NCI-H1105 (cell line): ENCODE measurements at places on chromosomes 7 and 10.

GRCh38 chr10:122642726-122643605 is 56.7 kb downstream of the C10orf120 start:
- DNase-seq, result no peak

DNA sequence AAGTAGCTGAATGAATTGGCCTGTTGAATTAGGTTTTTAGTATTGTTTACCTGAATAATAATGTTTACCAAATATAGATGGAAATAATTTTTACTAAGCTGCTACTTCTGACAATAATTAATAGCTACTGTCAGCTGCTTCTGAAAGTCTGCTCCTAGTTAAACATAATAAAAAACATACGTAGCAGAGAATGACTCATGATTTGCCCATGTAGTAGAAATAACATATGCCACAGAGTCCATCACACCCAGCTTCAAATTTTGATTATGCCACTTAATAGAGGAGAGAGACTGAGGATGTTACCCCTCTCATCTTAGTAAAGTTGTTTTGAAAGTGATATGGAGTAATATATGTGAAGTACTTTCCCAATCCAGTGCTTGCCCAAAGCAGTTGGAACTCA is 57.6 kb upstream of the MDFIC start:
- DNase-seq, result no peak

GRCh38 chr10:4532976-4533375 is 293.0 kb upstream of the AKR1E2 start:
- DNase-seq, result no peak

- DNase-seq, result no peak
Measured at GRCh38 chr10:99779335-99779734, 3.1 kb upstream of the ABCC2 start.

DNA sequence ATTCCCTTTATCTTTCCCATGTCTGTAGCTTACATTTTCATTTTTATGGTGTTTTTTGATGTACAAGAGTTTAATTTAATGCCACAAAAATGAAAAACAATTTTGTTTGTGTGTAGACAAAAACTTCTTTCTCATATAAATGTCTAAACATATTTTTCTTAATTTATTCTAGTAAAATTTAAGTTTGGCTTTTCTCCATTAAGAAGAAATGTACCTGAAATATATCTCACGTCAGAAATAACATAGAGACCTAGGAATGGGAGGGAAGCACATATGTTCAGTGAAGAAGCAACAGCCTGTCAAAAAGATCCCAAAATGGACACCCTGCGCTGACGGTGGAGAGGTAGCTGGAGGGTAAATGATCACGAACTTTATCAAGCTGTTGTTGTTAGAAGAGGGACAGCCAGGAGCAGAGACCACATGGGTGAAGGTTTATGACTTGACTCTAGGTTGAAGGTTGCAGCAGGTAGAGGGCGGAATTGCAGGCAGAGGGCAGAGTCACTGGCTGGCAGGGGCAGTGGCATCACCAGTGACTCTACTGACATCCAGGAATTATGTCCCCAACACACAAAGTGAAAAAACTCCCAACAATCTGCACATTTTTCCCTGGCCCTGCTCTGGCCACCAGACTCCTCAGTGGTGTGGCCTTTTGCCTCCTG is 225.9 kb upstream of the PRSS58 start:
- no peak for DNase-seq

GRCh38 chr7:130344271-130344866 is at the start of gene CPA5:
Gene CPA5 (plus strand): TSS chr7:130344816. CDS start chr7:130346486, 1,670 bp downstream.
- DNase-seq, result no peak

GRCh38 chr10:110772454-110773025 is 99.2 kb upstream of the PDCD4 start:
- peak; percentile 18 for DNase-seq

DNA sequence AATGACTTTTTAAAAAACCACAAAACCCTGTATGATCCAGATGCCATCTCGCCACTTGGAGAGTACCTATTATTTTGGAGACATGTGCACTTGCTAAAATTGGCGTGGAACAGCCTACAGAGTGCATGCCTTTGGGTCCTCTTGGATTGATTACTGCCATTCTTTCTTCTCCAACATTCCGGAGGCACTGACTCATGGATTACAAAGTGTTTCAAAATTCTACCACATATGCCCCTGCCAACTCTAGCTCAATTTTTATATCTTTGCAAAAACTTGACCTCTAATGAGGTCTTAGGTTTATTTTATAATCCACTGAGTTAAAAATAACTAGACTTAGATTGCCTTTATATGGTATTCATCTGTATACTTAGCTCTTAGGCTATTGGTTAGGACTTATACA is 55.8 kb upstream of the KIF5B start:
- no peak for DNase-seq

DNA sequence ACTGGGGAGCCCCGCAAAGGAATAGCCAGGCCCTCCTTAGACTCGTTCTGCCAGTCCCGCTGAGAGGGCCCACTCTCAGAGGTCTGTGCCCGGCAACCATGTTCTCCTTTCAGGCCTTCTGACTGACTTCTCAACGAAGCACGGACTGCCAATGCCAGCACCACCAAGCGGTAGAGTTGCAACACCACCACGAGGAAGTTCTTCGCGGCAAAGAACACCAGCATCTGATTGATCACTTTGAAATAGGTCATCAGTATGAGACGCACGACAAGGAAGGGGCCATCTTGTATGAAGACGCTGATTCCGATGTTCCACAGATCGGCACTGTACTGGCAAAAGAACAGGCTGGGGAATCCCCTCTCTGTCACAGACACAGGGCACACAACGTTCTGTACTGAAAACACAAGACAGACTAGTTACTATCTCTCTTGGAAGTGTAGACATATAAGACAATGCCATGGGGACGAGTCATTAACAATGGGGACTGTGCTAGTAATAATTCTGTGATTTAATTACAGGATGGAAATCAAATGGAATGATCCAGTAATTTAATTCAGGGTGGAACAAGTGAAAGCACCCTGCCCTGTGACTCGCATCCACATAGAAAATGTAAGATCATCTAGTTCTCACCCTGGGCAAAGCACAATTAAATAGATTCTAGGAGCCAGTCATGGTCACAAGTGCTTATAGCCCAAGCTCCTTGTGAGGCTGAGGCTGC is 42.7 kb downstream of the TMEM26 start:
- no peak for DNase-seq

GRCh38 chr10:89283936-89284475 is 17.8 kb upstream of the IFIT2 start:
- DNase-seq, result no peak

- no peak for DNase-seq
Measured at GRCh38 chr7:8172372-8173354, 89.3 kb downstream of the ICA1 start.

GRCh38 chr10:111131168-111131799 is 54.5 kb downstream of the ADRA2A start:
- no peak for DNase-seq

- no peak for DNase-seq
Measured at GRCh38 chr7:94403546-94403945, 8.9 kb downstream of the COL1A2 start.

DNA sequence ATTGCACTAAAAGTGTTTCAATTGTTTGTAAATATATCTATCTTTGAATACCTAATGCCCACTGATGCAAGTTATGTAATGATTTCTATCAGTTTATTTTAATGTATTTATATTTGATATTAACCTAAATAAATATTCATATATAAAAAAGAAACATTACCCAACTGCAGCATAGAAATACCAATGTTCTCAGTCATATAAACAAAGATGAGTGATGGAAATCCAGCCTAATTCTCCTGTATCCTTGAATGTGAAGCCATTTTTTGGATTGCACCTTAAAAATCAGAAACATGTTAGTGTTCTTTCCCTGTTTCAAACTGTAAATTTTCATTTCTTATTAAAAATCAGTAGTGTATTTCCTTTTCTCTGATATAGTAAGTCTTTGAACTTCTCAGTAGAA is 305.8 kb upstream of the GNAI1 start:
- DNase-seq, result no peak

- no peak for DNase-seq
Measured at GRCh38 chr7:51328351-51328801, 11.8 kb upstream of the COBL start.

DNA sequence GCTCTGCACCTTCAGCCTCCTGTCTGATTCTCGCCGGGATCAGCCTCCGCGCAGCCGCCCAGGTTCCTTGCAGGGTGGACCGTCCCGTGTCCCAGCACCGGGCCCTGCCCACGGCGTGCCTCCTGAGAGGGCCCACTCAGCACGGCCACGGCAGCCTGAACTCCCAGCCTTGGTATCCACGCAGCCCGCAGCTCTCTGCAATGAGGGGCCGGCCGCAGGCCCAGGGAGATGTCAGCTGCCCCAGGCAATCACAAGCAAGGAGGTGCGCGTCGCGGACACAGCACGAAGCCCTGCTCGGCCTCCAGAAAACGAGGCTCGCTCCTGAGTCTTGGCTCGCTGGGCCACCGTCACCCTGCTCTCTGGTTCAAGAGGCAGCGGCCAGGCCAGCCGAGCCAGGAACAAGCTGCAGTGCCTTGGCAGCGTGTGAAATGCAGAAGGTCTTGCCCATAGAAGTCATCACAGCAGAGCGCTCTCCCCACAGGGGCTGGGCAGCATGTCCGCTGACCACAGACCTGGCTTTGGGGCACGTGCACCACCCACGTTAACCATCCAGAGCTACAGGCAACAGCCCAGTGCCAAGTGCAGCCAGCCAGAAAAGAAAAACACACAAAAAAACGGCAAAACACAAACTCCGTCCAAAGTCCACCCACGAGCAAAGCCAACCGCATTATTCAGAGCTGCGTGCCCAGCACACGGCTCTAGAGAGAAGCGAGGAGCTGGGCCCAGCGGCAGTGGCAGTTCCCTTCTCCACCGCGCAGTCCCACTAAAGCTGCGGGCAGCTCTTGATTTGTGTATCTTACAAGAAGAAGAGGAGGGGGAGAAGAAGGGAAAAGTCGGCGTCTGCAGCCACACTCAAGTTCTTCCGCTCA is 13.9 kb downstream of the GPER1 start:
- no peak for DNase-seq

DNA sequence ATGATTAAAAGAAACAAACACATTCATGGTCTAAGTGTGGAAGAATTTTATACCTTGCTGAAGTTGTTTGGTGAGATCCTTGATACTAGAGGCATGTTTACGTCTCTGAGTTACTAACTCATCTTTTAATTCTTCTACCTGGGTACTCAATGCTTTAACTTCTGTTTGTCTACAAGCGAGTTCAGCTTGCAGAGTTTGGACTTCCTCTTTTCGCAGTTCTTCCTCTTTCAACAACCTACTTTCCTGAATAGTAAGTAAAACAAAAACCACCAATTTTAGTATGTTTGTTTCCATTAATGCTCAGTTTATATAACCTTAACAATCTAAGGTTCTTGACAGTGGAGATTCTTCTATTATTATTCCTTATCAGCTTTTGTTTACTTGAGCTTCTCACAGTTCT is 42.9 kb downstream of the CCDC186 start:
- DNase-seq, result no peak

DNA sequence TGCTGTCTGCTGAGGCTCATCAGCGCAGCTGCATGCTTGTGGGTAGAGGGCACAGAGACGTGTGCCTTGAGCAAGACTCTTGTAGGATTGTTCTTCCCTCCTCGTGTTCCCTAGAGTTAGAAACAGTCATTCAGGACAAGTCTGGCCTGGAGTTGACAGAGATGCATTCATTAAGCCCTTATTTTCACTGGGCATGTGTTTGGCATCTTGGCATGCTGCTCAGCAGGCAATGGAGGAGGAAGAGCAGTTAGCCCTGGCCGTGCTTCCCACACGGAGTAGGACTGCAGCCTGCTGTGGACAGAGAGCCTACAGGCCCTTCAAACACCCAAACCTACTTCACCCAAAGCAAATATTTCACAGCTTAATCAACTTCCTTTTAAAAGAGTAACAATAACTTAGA is 73.0 kb upstream of the GJD4 start:
- no peak for DNase-seq

DNA sequence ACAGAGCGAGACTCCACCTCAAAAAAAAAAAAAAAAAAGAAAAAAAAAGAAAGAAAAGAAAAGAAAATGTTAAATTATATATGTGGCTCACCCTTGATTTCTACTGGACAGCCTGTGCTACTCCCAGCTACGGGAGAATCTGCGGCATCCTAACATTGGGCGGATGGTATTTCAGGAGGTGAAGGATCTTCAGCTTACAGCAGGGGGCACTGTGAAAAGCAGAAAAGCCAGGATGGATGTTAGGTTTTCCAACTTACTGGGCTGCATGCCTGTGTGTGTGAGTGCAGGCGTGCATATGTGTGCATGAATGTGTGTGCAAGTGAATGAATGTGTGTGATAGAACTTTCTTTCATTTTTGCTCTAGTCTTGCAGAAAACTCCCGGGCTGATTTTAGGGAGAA is 1066.5 kb downstream of the TYW1 start:
- no peak for DNase-seq

- no peak for DNase-seq
Measured at GRCh38 chr7:18402488-18403183, 92.9 kb upstream of the HDAC9 start.

DNA sequence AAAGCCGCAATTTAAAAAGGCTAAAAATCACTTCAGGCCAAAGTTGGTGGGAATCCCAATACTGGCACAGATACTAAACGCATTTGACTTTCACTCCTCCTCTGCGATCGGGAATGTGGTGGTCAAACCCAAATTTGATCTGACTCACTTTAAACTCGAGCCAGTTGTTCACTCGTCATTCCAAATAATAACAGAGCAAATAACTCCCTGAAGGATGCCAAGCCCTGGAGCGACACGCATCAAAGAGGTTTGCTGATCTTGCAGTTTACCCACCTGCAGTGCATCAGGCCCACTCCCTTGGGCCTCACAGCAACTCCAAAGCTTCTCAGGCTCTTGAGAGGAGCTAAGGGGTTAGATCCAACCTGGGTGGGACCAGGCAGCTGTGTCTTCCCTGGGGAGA is 12.2 kb downstream of the PTN start:
- peak; percentile 33 for DNase-seq

GRCh38 chr10:5830629-5831445 is 17.6 kb upstream of the GDI2 start:
- DNase-seq, result no peak

DNA sequence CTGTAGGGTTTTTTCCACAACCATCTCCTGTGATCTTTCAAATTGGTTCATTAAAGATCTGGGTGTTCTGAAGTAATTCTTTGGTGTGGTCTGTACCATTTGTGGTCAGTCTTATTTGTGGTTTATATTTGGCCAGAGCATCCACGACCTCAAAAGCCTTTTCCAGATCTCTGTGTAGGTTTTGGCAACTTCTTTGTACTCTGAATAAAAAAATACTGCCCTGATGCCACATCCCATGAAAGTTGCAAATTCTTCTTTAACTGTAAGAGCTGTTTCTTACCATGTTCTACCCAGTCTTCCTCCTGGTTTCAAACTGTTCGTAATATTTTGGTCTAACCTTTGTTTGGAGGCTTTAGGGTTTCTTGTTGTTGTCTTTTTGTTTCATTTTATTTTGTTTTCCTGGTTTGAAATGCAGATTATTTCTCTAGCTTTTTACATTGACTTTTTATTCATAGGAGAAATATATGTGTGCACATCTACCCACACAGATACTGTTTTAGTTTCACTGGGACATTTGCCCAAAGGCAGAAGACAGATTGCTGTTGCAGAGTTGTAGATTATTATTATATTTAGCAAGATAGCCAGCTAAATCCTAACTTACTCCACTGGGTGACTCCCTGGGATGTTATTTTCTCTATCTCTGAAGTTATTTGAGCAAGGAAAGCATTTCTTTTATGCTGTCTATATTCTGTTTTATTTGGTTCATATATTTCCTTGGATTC is 123.2 kb upstream of the SAMD8 start:
- DNase-seq, result no peak
